ENCODE measurements at places on chromosomes 13 and 19. TPM values are rescaled to one million over a fixed set of nuclear protein-coding genes. Genes with fewer than 3 reads are reported as not detected.

DNA sequence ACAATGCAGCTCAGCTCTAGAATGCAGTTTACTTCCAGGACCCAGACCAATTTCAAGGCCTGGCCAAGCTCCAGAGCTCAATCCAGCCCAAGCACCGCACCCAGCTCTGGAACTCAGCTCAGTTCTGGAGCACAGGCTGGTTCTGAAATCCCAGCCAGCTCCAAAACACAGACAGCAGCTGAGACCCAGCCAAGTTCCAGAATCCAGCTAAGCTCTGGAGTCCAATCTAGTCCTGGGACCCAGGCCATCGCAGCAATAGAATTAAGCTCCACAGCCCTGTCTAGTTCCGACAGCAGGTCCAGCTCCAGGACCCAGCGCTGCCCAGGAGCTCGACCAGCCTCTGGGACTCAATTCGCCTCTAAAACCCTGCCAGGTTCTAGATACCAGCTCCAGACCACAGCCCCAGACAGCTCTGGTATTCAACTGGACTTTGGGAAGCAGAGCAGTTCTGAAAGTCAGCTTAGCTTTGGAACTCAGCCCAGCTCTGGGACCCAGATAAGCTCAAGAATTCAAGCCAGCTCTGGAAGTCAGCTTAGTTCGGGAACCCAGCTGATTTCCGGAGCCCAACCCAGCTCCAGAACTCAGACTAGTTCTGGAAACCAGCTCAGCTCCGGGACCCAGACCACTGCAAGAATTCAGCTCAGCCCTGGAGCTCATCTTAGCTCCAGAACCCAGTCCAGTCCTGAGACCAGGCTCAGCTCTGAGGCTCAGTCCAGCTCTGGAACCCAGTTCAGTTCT lies 6.8 kb downstream of the GIPC3 start:
- DNase-seq, result no peak

- DNase-seq, result no peak
Measured at GRCh38 chr13:99847318-99847750, 124.2 kb downstream of the ZIC5 start.

DNA sequence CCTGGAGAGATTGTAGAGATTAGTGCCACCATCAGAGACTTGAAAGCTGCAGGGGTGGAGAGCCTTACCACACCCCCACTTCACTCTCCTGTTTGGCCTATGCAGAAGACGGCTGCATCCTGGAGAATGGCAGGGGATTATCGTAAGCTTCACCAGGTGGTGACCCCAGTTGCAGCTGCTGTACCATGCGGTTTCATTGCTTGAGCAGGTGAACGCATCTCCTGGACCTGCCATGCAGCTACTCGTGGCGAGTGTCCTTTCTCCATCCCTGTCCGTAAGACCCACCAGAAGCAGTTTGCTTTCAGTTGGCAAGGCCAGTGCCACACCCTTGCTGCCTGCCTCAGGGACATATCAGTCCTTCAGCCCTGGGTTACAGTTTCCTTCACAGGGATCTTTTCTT lies 21.2 kb downstream of the PPP5C start:
- no peak for DNase-seq

- no peak for DNase-seq
Measured at GRCh38 chr13:53873558-53873957, 844.9 kb downstream of the OLFM4 start.

GRCh38 chr13:29648760-29649159 lies 53.3 kb upstream of the SLC7A1 start:
- DNase-seq, result no peak

The ZNF541 gene
- not detected for total RNA-seq

- DNase-seq, result peak; percentile 92
Measured at GRCh38 chr19:50376166-50377050, at the start of gene NR1H2. NR1H2 (plus strand) TSS chr19:50376457; CDS start chr19:50377606, 1,149 bp downstream.

The LRRC63 gene
- total RNA-seq, result 0.33 TPM

- DNase-seq, result peak; percentile 40
Measured at GRCh38 chr13:80196756-80197155, 144.2 kb downstream of the SPRY2 start.

The CLIP3 gene
- total RNA-seq, result 0.45 TPM

DNA sequence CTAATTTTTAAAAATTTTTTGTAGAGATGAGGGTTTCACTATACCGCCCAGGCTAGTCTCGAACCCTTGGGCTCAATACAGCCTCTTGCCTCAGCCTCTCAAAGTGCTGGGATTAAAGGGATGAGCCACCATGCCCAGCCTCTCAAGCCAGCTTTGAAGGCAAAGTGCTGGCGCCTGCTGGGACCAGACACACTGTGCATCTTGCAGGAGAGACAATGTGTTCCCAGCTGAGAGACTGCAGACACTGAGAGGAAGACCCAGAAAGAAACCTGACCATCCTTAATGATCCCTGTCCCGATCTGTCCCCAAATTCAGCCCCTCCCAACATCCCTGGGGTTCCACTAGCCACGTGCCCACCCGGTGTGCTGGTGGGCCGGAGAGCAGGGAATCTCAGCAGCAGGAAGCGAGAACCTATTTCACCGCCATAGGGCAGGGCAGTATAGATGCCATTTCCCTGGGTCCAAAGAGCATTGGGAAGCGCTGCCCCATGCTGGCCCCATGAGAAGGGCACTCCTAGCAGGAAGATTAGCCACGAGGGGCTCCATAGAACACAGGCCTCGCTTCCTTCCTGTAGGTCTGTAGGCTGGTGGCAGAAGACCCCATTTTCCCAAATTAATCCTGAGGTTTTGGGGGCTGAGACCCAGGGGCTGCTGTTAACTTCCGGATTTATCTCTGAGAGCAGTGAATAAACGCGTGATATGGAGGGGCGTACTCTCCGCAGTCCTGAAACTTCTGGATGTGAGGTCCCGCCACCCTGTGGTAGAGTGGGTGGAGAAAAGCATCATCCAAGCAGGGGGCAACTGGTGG lies 968 bp downstream of the RAVER1 start:
- DNase-seq, result no peak

DNA sequence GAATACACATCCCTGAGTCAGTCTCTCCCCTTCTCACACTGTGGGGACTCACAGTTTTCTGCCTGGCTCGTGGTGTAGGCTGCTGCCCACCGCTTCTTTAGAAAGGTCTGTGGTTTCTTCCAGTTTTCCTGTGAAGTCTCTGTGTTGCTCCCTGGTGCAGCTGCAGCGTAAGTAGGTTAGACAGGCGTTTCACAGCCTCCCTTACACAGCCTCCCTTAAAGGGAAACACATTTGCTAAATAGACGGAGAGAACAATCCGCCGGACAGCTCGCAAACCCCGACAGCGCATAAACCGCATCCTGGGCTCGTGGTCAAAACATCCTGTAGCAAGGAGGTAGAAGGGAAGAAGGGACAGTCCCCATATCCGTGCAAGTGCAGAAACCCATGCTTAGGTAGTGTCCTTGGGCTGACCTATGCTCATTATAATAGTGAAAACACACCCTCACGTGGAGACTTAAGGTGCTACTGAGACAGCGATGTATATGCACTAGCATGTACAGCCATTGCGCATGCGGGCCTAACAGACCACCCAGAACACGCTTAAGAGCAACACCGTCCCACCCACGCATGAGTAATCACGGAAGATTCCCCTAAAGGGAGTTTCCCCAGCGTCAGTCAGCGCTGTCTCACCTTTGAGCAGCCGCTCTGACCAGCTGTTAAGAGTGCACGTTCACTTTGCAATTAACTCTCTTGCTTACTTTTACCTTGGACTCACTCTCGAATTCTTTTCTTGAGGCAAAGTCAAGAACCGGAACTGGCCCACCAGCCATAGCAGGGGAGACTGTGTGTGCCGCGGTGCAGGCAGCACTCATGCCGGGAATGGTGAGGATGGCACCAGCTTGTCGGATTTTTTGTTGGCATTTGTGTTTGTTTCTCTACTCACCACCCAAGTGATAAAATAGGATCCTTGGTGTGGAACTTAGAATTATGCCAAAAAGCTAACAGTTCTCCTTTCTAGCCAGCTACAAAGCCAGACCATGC lies 16.6 kb downstream of the SIGLEC8 start:
- peak; percentile 17 for DNase-seq

The ZNF66 gene
- not detected for total RNA-seq

GRCh38 chr19:42332059-42332458 lies 6.6 kb downstream of the MEGF8 start:
- no peak for DNase-seq

DNA sequence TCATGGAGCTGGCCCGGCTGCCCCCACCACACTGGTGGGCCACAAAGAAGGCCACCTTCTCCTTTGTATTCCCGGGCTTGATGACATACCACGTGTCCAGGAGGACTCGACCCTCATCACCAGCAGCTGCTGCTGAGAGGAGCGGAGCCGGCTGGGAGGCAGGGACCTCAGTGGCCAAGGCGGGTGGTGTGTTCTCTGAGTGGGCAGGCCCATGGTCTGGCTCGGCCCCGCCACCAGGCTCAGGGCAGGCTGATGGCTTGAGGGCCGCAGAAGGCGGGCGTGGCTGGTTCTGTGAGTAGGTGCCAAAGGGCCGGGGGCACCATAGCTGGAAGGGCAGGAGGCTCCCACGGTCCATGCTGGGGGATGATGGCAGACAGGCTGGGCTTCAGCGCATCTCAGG lies 17.6 kb downstream of the FBXO46 start:
- DNase-seq, result no peak

DNA sequence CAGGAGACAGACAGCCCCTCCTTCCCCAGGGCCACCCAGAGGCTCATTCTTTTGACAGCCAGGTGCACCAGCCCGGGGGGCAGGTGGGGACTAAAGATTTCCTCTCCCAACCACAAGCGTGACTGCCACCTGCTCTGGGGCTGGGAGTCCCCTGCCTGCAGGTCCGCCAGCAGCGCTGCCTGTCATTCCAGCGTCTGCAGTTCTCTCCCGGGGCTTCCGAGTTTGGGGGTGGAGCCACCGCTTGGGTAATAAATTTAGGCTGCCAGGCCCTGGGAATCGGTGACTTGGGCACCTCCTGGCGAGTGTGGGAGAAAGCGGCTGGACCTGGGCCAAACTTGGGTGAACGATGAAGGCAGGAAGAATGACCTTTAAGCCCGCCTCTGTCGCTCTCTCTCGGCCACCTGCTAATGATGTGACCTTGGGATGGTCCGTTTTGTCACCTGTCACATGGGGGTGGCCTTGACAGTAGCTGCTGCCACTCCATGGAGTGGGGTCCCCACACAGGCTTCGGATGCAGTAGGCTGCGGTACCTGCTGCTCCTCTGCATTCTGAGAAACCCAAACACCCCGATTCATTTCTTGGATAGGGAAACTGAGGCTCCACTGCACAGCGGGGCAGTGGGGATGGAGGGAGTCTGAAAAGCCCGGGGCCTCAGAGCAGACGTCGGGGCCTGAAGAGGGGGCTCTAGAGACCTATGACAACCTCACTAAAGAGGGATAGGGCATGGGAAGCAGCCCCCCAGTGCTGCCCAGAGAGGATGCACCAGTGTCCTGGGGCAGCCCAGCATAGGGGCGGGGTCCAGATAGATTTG lies 12.8 kb downstream of the FUT6 start:
- DNase-seq, result no peak

The MYPOP gene
- 2.2 TPM for total RNA-seq

DNA sequence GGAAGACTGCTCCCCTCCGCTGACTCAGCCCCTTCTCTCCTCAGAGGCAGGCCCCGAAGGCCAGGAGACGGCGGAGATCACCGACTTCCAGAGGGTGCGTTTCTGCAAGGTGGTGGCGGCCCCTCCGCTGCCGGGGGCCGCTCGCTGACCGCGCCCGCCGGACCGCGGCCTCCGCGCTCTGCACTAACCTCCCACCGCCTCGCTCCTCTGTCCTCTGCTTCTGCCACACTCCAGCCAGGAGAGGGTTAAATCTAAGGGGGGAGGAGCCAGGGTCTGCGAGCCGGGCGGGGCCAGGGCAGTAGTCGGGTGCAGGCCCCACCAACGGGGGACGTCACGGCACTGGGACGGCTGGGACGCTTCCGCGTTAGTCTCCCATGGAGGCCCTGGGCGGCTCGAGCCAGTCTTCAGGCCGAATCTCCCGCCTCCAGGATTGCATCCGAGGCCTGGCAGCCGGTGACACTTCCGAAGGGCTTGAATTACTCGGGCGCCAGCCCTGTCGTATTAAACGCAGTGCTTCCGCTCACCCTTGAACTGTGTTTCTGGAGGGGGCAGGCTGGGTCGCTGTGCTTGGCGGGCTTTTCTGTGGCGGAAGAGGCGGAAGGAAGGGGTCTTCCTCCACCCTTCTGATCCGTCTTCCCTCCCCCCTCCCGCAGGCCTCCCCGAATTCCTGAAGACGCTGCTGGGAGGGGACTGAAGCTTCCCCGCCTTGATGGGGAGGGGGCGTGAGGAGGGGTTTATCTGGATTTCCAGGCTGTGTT lies 1.2 kb upstream of the INAFM1 start:
- peak; percentile 87 for DNase-seq

GRCh38 chr13:100796463-100796862 lies 121.9 kb upstream of the TMTC4 start:
- no peak for DNase-seq

DNA sequence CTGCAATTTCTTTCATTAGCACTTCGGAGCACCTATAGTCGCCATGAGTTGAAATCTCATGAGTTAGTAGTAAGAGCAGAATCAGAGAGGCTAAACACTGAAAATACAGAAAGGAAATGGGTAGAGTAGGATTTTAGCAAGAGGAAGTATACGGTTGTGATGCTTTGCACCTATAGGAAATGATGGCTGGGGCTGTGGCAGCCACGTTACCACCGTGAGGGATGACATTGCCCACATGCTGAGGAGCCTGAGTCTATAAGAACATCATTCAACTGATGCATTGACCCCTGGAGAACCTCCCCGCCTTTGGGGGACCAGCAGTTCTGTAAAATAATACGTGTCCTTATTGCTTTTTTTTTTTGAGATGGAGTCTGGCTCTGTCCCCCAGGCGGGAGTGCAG lies 20.4 kb downstream of the FAM187B start:
- no peak for DNase-seq

DNA sequence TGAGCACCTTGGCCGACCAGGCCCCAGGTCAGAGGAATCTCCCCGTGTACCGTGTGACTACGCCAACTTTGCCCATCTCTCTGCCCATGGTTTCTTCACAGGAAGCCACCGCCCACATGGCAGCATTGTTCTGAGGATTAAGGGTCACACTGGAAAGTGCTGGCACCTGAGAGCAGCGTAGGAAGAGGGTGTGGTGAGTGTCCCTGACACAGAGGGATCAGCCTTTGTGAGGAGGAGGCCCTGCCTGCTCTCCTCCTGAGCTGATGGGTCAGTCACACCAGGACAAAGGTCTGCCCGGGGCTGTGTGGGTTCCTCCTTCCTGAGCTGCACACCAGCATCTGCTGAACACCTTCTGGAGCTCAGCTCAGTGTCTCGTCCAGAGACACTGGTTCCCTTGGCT lies 32.2 kb upstream of the SLC15A1 start:
- no peak for DNase-seq

The RGS9BP gene
- total RNA-seq, result 1.9 TPM

The PRR36 gene
- 0.02 TPM for total RNA-seq

GRCh38 chr13:27170516-27171243 lies 931 bp downstream of the USP12 start:
- peak; percentile 49 for DNase-seq

GRCh38 chr19:17687141-17687856 lies 855 bp downstream of the UNC13A start:
- no peak for DNase-seq

The EDNRB gene
- not detected for total RNA-seq
